ENCODE measurements at places on chromosomes 3 and 15.
A peak's percentile ranks its signal among the peaks of the same experiment; 100 is the strongest.

DNA sequence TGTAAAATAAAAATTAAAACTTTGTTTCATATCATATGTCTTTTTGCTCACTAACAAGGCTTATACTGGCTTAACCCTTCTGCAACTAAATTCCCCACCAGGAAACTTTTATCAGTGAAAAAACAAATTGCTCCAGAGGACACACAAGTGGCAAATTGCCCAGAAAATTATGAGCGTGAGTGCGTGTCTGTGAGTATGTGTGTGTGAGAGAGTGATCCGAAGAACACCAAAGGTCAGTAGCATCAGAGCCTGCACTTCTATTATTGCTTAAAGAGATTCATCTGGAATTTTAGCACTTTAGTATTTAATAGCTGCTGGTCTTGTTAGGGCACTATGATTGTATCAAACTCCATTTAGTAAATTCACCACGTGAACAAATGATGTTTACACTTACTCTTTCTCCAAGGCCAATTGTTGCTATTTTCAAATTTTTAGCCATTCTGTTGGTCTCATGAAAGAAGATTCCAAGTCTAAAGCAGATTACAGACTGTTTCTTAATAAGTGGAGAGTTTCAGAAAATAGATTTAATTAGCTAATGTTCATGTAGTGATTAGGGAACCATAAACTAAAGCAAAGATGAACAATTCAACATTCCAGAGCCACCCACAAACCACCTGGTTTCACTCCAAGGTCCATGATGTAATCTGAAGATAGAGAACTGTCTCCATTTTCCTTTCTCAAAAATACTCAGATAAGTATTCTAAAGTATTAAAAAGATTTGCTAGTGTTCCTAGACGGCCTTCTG lies 91.1 kb upstream of the IL12A start:
- DNase-seq: no peak

GRCh38 chr3:141881702-141882101 lies 5.3 kb downstream of the ATP1B3 start:
- no peak for DNase-seq

GRCh38 chr3:190534986-190535385 lies 21.1 kb downstream of the IL1RAP start:
- no peak for DNase-seq

GRCh38 chr3:150589759-150590158 lies 13.4 kb upstream of the SELENOT start:
- no peak for DNase-seq

GRCh38 chr3:102802819-102803420 lies 368.1 kb downstream of the ZPLD1 start:
- no peak for DNase-seq

DNA sequence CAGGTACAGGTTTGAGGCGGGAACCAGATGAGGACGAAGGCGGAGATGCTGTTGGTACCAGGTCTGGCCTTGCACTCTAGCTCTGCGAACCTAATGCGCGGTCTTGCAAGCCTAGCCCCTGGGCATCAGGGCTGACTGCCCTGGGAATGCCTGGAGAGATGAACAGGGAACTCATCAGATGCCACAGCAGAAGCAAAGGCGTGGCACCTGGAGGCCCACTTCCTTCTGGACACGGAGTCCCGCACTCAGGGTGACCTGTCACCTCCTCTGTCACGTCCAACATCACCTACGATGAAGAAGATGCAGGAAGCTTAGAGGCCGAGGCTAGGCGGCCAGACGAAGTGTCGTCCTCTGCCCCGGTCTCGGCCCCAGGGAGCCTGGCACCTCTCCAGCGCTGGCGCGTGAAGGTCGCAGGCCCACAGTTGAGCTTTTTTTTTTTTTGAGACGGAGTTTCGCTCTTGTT lies 9.4 kb downstream of the RPLP1 start:
- no peak for DNase-seq

DNA sequence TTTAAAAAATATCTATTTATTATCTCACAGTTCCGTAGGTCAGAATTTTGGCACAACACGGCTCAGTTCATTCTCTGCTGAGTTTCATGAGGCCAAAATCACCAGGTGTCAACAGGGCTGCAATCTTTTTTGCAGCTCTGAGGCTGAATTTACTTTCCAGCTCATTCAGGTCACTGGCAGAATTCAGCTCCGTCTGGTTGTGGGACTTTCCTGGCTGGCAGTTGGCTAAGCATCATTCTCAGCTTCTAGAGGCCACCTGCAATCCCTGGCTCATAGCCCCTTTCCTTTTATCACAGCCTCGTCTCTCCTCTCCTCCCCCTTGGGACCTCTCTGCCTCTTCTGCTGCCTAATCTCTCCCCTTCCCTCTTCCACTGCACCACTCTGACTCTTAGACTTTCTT lies 174.0 kb upstream of the WNT5A start:
- no peak for DNase-seq

DNA sequence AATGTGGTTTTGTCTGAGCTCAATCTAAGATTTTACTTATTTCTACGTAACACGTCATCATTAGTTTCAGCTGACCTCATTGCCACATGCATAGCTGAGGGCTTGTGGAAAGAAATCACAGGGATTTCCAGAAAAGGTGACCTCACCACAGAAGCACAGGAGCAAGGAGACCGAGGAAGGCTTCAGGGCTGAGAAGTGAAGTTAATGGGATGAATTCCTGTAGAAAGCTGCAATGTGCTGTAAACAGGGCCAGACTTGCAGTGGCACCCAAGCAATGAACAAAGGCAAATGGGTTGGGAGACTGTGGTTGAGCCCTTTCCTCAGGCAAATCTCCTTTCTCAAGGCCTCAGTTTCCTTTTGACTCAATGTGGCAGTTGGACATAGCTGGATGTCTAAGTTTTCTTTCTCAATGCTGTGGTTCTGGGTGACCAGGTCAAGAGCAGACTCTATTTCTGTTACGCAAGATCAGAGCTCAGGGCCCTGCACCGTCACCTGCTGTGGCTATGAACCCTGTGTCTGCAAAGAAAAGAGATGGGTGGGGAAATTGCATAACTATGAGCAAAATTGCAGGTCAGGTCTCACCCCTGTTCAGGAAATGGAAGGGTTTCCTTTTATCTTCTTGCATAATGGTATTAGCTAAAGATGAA lies 252.2 kb upstream of the TBL1XR1 start:
- DNase-seq: no peak

DNA sequence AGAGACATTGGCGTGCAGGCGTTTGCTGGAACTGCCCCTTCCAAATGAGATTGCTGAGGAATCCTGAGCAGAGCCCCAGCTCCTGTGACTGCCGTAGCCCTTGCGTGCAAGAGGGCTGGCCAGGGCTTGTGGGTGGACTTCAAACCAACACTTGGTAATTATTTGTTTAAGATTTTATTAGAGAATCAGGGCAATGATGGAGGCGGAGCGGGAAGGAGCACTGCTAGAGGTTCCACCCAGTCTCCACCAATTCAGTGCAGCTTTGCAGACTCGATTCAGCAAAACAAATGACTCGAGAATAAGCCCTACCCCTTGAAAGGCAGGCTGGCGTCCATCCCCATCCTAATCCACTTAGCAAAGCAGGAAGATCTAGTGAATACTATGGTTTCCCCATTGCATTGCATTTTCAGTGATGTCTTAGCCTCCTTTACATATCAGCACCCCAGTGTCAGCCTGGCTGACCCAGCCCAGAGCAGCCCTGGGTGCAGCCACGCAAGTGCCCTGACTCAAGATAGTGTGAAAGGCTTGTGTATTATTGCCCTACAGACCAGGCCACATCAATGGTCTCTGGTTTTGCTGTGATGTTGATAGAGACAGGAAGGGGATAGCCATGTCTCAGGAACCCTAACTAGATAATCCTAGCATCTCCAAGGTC lies 26.0 kb downstream of the GLDN start:
- DNase-seq: no peak

- no peak for DNase-seq
These were observed 214.4 kb downstream of the PCCB start for GRCh38 chr3:136464502-136464901.

DNA sequence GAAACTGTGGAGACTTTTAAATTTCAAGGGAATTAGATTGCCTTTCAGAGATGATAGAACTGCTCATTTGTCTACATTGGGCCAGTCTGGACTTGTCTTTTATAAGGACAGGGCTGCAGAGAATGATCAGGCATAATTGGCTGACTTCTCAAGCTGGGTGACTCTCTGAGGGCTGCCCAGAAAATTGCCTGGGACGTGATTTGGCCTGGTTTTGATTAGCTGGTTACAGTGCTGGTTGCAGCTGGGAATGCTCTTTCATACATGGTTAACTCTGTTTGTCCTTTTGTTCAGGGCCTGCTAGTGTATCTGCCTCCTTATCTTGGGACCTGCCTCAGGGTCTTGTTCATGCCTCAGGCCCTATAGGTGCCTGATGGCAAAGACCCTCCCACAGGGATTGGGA lies 245.6 kb downstream of the CLSTN2 start:
- no peak for DNase-seq

- no peak for DNase-seq
These were observed 65.0 kb downstream of the CCNL1 start for GRCh38 chr3:157094751-157095480.

GRCh38 chr3:100838157-100838556 lies 128.9 kb downstream of the TFG start:
- DNase-seq: no peak

GRCh38 chr15:96262097-96262496 lies 68.4 kb upstream of the NR2F2 start:
- DNase-seq: no peak

- no peak for DNase-seq
These were observed 151.1 kb upstream of the HES1 start for GRCh38 chr3:193984876-193985275.

DNA sequence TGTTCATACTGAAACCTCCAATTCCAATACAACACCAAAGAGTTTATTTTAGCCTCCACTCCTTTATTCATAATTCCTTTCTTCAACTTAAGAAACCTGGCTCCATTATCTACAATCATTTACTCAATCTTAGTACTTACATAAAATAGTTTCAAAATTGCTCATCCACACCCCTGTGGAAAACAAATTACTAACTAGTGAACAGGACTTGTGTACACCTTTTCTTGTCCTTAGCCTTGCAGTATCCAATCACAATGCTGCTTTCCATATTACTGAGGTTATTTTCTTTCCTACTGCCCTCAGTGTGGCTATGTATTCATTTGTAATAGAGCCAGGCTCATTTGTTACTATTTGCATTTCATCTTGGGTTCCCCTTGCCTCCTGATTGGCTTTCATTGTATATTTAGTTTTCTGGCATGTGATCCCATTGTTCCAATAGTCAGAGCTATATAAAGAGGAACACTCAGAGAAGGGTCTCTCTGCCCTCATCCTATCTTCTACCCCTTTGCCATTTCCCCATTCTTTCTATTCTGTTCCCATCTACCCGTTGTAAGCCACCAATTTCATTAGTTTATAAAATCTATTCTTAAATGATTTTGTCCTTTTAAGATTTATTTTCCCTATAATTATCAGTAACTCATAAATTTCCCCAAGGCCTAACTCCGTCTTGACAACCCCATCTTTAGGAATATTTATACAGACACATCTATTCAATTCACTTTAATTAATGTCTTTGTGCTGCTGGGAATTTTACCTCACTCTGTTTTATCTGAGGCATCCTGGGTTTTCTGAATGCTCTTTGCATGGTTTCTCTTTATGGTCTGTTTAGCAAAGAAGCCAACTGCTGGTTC lies 67.9 kb upstream of the RBP1 start:
- DNase-seq: no peak

DNA sequence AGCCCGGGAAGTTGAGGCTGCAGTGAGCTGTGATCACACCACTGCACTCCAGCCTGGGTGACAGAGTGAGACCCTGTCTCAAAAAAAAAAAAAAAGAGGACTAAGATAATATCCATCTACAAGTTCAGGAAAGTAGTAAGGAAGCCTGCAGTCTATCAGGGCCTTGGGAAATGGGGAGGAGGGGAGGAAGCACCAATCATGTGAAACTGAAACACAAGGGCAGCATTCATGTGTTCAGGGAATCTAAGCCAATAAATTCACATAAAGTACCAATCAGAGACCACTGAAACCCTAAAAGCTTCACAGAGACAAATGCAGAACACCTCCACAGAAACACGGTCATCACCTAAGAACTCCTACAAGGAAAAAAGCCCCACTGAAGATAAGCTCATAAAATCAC lies 22.9 kb upstream of the HHATL start:
- DNase-seq: no peak

DNA sequence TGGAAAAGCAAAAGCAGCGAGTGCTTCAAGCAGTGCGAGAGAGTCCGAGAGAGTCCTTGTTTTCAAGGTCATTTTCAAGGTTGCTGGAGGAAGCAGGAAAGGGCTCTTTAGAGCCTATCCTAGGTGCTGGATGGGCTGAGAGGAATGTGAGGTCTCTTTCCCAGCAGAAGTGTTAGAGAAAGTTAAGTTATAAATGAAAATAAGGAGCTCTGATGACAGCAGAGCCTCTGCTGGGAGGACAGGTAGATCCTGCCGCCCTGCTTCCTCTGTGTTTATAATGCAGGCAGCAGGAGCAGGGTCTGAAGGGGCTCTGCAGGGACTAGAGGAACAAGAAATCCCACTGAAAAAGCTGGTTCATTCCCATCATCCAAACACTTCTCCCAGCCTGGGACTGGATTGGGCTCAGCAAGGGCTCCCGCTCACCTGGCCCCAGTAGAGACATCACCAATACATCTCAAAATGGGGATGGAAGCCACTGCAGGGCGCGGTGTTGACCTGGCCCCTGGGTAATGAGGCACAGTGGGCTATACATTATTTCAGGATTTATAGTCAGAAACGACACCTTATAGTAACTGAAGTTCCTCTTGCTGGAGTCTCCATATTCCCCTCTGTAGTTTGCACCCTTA lies 41.5 kb upstream of the RAB6B start:
- no peak for DNase-seq

GRCh38 chr3:39401983-39402382 lies 4.5 kb upstream of the RPSA start:
- DNase-seq: no peak

GRCh38 chr3:61948699-61949305 lies 387.4 kb downstream of the PTPRG start:
- DNase-seq: no peak

DNA sequence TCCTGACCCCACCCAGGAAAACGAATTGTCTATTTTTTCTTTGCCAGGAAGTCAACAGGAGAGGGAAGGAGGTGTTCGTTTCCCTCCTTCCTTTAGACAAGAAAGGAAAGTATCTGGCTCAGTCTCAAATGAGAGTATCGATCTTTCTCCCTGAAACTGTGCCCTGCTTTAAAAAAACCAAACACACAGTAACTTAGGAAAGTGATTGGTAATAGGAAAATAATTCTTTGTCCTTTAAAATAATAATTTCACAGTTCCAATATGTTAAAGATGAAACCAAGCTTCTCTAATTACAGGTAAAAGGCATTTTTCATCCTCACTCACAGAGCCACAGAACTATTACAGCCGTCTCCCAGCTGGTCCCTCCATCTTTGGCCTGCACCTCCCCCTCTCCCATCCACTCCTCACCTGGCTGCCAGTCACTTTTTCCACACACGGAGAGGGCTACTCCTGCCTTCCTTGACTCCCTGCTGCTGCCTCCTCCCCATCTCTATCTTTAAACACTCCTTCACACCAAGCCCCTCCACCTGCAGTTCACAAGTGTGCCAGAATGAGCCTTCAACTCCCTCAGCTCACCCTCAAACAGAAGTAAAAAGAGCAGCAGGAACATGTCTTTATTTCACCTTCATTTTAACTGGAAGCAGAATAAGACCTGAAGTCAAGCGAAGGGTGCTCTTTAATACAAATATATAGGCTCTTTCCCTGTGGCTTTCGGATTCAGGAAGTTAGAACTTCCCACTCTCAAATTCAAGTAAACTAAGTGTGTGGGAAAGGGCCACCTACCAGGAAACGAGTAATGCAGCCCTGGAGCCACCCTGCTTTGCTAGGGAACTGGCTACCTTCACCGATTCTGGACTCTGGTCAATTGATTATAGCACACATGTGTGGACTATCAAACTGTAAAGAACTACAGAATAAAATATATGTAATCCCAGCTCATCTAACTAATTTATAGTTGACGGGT lies 116.4 kb downstream of the SENP2 start:
- no peak for DNase-seq

GRCh38 chr3:171620825-171621434 lies 160.7 kb upstream of the TNIK start:
- DNase-seq: peak; percentile 7
